ENCODE measurements at places on chromosomes 4 and X. TPM values are rescaled to one million over a fixed set of nuclear protein-coding genes. Genes with fewer than 3 reads are reported as not detected.

DNA sequence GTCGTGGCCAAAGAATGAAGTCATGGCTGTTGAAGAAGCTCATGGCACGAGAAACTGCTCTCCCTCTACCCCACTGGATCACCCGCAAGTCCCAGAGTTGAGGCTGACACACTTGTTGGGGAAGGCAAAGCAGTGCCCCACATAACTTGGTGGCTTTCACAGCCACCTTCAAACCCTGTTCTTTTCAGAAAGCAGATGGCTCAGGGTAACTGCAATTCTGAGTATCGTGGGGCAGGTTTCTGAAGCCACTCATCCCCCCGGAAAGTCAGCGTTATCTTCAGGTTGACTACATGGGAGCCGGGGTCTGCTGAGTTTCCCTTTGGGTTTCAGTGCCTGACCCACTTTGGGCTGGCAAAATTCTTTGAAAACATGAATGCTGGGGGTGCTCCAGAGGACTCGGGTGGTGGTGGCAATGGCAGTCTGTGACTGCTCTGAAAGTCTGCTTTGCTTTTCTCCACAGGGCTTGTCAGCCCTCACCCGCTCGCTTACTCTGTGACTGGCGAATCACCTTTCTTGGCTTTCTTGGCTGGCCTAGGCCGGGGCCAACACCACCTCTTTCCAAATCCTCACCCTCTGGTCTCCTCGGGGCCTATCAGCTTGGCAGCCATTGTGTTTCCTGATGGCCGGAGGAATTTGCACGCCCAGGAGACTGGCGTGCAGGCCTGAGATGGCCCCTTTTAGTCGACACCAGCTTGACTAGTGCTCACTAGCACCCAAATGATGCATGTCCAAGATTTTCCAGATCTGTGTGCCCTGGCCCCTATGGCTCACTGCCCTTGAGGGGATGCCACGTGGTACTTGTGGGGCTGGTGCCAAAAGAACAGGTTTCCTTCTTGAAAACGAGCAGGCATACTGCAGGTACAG lies 7.3 kb downstream of the PPP1R3F start:
- H3K27ac ChIP-seq: no peak overlapping the region
- DNase-seq: no peak
- H3K36me3 ChIP-seq: no peaks in the 10 kb centered on the region
- H3K27me3 ChIP-seq: no peaks in the 10 kb centered on the region
- H3K4me3 ChIP-seq: no peak overlapping the region

- no peaks in the 10 kb centered on the region for H3K36me3 ChIP-seq
- H3K4me3 ChIP-seq: no peak overlapping the region
- H3K27ac ChIP-seq: no peak overlapping the region
- no peak for DNase-seq
- H3K27me3 ChIP-seq: no peaks in the 10 kb centered on the region
These were observed 193.3 kb downstream of the ANKRD50 start for GRCh38 chr4:124519196-124519595.

DNA sequence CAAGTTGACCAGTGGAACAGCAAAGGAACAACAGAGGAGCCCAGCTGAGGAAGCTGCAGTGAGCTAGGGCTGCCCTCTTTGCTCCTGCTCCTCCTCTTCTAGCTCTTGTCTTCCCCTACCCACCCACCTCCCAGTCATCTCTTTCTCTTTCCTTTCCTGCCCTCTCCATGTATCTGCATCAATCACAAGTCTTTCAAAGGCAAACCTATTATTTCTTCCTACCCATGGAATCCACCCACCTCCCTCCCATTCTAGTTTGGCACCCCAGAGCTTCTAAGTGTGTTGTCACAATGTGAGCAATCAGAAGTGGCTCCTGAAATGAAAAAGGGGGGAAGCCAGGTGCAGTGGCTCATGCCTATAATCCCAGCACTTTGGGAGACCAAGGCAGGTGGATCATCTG lies 69.3 kb downstream of the TSC22D3 start:
- H3K27ac ChIP-seq: no peak overlapping the region
- H3K36me3 ChIP-seq: no peaks in the 10 kb centered on the region
- H3K27me3 ChIP-seq: no peaks in the 10 kb centered on the region
- H3K4me3 ChIP-seq: no peak overlapping the region
- no peaks in the 10 kb centered on the region for H3K4me1 ChIP-seq

The CAPN6 gene
- total RNA-seq: 0.08 TPM

DNA sequence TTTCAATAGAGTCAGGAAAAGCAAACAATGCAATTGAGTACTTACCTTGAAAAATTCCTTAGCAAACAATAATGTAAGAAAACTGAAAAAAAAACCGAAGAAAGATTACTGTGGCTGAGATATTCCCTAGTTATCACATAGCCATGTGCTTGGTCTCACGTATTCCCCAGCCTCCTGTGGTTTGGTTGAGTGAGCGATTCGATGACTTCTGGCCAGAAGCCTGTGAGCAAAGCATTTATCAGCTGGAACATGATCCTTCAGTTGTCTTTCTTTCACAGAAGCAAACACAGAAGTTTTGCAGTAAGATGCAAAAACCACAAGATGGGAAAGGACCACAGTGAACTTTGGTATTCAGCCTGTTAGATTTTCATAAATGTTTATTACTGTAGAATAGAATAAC lies 1754.3 kb upstream of the AGA start:
- no peak overlapping the region for H3K4me3 ChIP-seq
- H3K4me1 ChIP-seq: no peaks in the 10 kb centered on the region
- no peaks in the 10 kb centered on the region for H3K36me3 ChIP-seq
- H3K27ac ChIP-seq: no peak overlapping the region
- H3K27me3 ChIP-seq: no peaks in the 10 kb centered on the region

- no peaks in the 10 kb centered on the region for H3K27me3 ChIP-seq
- DNase-seq: no peak
- H3K36me3 ChIP-seq: no peaks in the 10 kb centered on the region
- no peak overlapping the region for H3K27ac ChIP-seq
These were observed 172.5 kb downstream of the PCDH18 start for GRCh38 chr4:137359691-137360315.

- no peak overlapping the region for H3K4me3 ChIP-seq
- no peak for DNase-seq
- no peaks in the 10 kb centered on the region for H3K4me1 ChIP-seq
- no peaks in the 10 kb centered on the region for H3K36me3 ChIP-seq
- no peaks in the 10 kb centered on the region for H3K27me3 ChIP-seq
These were observed 134.3 kb upstream of the VCX2 start for GRCh38 chrX:8305350-8305749.

- no peak overlapping the region for H3K4me3 ChIP-seq
- DNase-seq: no peak
- H3K36me3 ChIP-seq: no peaks in the 10 kb centered on the region
- H3K27me3 ChIP-seq: no peaks in the 10 kb centered on the region
- H3K27ac ChIP-seq: no peak overlapping the region
- H3K4me1 ChIP-seq: no peaks in the 10 kb centered on the region
These were observed 85.7 kb downstream of the QDPR start for GRCh38 chr4:17426222-17426621.

GRCh38 chr4:113056318-113056717 lies 6.9 kb downstream of the ANK2 start:
- no peak overlapping the region for H3K27ac ChIP-seq
- no peaks in the 10 kb centered on the region for H3K27me3 ChIP-seq
- DNase-seq: no peak
- H3K36me3 ChIP-seq: no peaks in the 10 kb centered on the region
- H3K4me3 ChIP-seq: no peak overlapping the region

DNA sequence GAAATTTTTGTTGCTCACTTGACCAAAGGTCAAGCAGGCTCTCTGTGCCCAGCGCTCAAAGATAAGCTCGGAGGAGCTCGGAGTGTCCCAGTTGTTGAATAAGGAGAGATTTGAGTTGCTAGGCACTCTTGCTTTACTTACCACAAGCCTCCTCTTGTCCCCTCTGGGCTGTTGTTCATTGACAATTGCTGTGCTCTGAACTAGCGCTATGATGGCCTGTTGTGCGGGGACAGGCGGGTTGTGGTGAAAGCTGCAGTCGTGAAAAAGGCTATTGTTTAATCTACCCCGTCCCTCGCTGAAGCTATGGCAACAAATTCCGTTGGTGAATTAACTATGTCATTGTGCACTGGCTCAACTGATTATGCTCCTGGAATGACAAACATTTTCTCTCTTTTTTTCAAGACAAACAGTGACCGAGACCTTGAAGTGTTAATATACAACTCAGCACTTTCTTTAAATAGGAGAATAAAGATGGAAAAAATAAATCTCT lies 21.0 kb upstream of the POLA1 start:
- H3K4me1 ChIP-seq: no peaks in the 10 kb centered on the region
- no peak overlapping the region for H3K4me3 ChIP-seq
- no peaks in the 10 kb centered on the region for H3K36me3 ChIP-seq
- no peak overlapping the region for H3K27ac ChIP-seq
- H3K27me3 ChIP-seq: no peaks in the 10 kb centered on the region
- DNase-seq: no peak

DNA sequence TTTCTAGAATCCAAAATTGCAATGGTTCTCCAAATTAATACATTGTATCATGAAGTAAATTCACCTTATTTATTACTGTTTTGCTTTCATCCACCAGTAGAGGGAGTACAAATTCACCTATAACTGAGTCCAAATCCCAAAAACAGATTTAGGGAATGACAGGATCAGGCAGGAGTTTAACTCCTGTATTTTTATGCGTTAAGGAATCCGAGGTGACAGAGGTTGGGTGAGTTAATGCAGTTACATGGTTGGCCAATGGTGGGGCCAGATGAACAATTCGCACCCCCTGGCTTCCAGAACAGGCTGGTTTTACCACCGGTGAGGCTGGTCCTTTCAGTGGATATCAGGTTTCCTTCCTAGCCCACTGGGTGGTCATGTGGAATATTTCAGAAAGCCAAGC lies 82.4 kb downstream of the MTNR1A start:
- no peaks in the 10 kb centered on the region for H3K36me3 ChIP-seq
- no peak for DNase-seq
- no peak overlapping the region for H3K27ac ChIP-seq
- no peak overlapping the region for H3K4me3 ChIP-seq
- H3K27me3 ChIP-seq: peaks cover 2% of the 10 kb centered on the region
- no peaks in the 10 kb centered on the region for H3K4me1 ChIP-seq

- no peak overlapping the region for H3K27ac ChIP-seq
- no peak for DNase-seq
- H3K4me1 ChIP-seq: no peaks in the 10 kb centered on the region
- no peaks in the 10 kb centered on the region for H3K36me3 ChIP-seq
- no peaks in the 10 kb centered on the region for H3K27me3 ChIP-seq
These were observed 200.2 kb upstream of the FAM47A start for GRCh38 chrX:34332334-34332733.

The LGI2 gene
- total RNA-seq: not detected

DNA sequence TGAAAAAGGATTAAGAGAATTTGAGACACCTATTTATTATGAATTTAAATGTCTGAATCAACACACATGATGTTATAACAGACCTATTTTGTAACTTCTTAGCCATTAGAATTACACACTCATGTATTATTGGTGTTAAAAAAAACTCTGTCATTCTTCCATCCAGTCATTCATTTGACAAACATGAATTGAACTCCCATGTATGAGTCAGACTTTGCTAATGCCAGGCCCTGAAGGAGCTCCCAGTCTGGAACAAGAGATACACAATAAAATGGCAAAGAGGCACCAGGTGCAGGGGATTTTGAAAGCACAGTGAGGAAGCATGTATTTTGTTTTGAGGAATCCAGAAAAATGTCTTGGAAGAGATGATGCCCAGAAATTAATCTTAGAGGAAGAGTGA lies 87.7 kb upstream of the EFHC2 start:
- H3K27ac ChIP-seq: no peak overlapping the region
- H3K4me1 ChIP-seq: peaks cover 7% of the 10 kb centered on the region
- no peak overlapping the region for H3K4me3 ChIP-seq
- DNase-seq: no peak
- H3K27me3 ChIP-seq: no peaks in the 10 kb centered on the region
- H3K36me3 ChIP-seq: no peaks in the 10 kb centered on the region

DNA sequence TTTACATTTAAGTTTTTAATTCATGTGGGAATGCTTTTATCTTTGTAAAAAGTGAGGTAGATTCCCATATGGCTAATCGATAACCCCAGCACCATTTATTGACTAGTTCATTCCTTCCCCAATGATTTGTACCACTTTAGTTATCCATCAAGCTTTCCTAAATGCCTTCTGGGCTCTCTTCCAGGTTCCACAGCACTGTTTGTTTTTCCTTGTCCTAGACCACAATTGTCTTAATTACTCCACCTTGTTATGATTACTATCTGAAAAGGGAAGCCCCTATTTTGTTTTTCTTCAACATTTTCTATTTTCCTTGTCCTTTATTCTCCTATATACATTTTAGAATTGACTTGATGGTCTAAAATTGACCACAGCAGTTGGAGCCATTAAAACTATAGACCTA lies 48.5 kb upstream of the GPRIN3 start:
- H3K27me3 ChIP-seq: no peaks in the 10 kb centered on the region
- no peaks in the 10 kb centered on the region for H3K36me3 ChIP-seq
- no peak overlapping the region for H3K27ac ChIP-seq
- no peak for DNase-seq
- no peak overlapping the region for H3K4me3 ChIP-seq
- H3K4me1 ChIP-seq: no peaks in the 10 kb centered on the region

- H3K27ac ChIP-seq: no peak overlapping the region
- H3K36me3 ChIP-seq: no peaks in the 10 kb centered on the region
- no peak for DNase-seq
- no peaks in the 10 kb centered on the region for H3K4me1 ChIP-seq
These were observed 67.1 kb upstream of the MYOZ2 start for GRCh38 chr4:119068529-119068962.

- no peaks in the 10 kb centered on the region for H3K36me3 ChIP-seq
- H3K4me3 ChIP-seq: no peak overlapping the region
- DNase-seq: no peak
- H3K27ac ChIP-seq: no peak overlapping the region
- H3K27me3 ChIP-seq: 0 out of 2 replicates have a peak, but pooled peaks cover 2% of the 10 kb centered on the region
These were observed 135.0 kb downstream of the GPC3 start for GRCh38 chrX:133850399-133850798.

GRCh38 chrX:42759881-42760280 lies 18.1 kb downstream of the PPP1R2C start:
- no peak overlapping the region for H3K4me3 ChIP-seq
- H3K36me3 ChIP-seq: no peaks in the 10 kb centered on the region
- no peak for DNase-seq
- H3K27ac ChIP-seq: no peak overlapping the region

The SCRG1 gene
- not detected for total RNA-seq

- no peaks in the 10 kb centered on the region for H3K36me3 ChIP-seq
- H3K27ac ChIP-seq: no peak overlapping the region
- no peaks in the 10 kb centered on the region for H3K4me1 ChIP-seq
- no peaks in the 10 kb centered on the region for H3K27me3 ChIP-seq
These were observed 1112.1 kb upstream of the AGA start for GRCh38 chr4:178554352-178554751.

- no peak overlapping the region for H3K4me3 ChIP-seq
- H3K36me3 ChIP-seq: no peaks in the 10 kb centered on the region
- DNase-seq: no peak
- H3K4me1 ChIP-seq: no peaks in the 10 kb centered on the region
- no peaks in the 10 kb centered on the region for H3K27me3 ChIP-seq
These were observed 302.4 kb downstream of the TEX13A start for GRCh38 chrX:104918122-104918521.

DNA sequence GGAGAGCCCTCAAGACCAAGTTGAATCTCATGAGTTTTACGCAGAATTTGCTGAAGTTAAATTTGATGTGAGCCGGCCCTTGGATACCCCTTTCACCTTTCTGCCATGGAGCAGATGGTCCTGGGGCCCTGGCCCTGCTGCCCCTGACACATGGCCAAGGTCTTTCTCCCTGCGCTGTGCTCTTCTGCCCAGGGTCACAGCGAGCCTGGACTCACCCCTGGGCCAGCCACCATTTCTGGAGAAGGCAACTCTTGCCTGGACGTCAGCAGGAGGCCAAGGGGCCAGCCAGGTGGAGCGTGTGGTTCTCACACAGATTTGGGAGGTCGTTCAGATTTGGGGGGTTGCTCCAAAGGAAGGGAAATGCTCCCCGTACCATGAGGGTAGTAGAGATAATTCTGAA lies 30.0 kb downstream of the PCGF3 start:
- no peaks in the 10 kb centered on the region for H3K27me3 ChIP-seq
- no peak overlapping the region for H3K4me3 ChIP-seq
- no peaks in the 10 kb centered on the region for H3K4me1 ChIP-seq
